ENCODE measurements at places on chromosomes 12 and 14.

GRCh38 chr14:66238969-66239368, 247.2 kb upstream of the CCDC196 start:
- H3K36me3 ChIP-seq = no peaks in the 10 kb centered on the region
- H3K4me3 ChIP-seq = no peak overlapping the region
- no peaks in the 10 kb centered on the region for H3K27me3 ChIP-seq
- peaks cover 5% of the 10 kb centered on the region for H3K4me1 ChIP-seq
- DNase-seq = no peak

DNA sequence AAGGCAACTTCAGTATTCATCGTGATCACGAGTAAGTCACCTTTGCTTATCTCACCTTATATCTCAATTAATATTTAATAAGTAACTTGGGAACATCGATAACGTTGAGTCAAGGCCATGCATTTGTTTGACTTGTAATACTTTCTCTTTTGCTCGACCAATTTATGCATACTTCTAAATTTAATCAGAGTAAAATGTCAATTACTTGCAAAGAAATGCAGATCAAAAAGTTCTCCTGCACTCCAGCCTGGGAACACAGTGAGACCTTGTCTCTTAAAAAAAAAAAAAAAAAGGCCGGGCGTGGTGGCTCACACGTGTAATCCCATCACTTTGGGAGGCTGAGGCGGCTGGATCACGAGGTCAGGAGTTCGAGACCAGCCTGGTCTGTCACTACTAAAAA, 11.8 kb upstream of the HIP1R start:
- H3K36me3 ChIP-seq = no peaks in the 10 kb centered on the region
- H3K4me1 ChIP-seq = peaks cover 8% of the 10 kb centered on the region
- H3K27ac ChIP-seq = no peak overlapping the region
- no peaks in the 10 kb centered on the region for H3K27me3 ChIP-seq

DNA sequence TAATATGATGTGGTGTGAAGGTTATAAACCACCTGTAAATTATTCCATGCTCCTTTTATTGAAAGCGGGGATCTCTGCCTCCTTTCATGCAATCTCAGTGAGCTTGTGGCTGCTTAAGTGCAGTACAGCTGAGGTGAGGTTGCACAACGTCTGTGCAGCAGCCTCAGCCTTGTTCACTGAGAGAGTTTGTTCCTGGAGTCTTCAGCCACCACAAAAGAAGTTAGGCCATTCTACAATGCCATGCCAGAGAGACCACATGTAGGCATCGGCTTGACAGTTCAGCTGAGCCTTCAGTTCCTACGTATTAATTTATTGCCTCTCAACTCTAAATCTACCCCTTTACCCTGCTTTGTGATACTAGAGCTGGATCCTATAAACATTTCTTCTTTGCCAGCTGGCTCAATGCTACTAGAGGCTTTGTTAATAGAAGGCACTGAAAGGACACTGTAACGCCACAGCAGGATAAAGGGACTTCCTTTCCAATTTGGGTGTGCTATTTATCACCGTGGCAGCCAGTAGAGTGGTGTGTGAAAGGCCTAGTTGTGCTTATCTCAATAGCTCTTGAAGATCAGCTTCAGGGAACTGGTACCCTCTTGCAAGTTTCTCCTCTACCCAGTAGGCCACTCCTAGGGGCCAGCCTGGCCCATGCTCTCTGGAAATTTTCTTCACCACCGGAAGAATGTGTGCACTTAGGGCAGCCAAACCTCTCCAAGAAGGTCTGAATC, 337.7 kb downstream of the IPO8 start:
- peak; percentile 50 for DNase-seq
- H3K27me3 ChIP-seq = no peaks in the 10 kb centered on the region
- no peak overlapping the region for H3K4me3 ChIP-seq
- H3K4me1 ChIP-seq = no peaks in the 10 kb centered on the region

DNA sequence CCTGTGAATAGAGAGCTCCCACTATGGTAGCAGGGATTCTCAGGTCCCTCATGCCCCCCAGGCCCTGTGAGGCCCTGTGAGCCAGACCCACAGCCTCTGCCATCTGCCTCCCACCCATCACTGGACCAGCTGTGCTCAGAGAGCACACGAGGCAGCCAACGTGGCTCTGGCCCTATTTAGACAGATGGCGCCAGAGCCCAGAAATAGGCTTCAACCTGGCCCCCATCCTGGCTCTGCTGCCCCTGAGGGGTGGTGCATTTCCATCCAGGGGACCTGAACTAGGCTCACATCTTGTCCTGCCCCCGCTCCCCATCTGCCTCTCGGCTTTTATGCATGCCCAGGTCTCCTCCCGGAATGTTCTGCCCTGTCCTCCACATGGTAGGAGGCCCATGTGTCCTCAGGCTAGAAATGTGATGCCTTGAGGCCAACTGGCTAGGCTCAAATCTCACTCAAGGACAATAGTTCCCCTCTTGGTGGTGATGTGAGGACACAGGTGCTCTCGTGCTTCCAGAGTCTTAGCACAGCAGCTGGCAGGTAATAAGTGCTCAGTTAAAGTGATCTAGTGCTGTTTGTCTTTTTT, 18.9 kb downstream of the TMEM63C start:
- H3K27ac ChIP-seq = no peak overlapping the region
- DNase-seq = no peak
- H3K36me3 ChIP-seq = peaks cover 41% of the 10 kb centered on the region
- no peaks in the 10 kb centered on the region for H3K27me3 ChIP-seq
- H3K4me3 ChIP-seq = no peak overlapping the region
- peaks cover 31% of the 10 kb centered on the region for H3K4me1 ChIP-seq

DNA sequence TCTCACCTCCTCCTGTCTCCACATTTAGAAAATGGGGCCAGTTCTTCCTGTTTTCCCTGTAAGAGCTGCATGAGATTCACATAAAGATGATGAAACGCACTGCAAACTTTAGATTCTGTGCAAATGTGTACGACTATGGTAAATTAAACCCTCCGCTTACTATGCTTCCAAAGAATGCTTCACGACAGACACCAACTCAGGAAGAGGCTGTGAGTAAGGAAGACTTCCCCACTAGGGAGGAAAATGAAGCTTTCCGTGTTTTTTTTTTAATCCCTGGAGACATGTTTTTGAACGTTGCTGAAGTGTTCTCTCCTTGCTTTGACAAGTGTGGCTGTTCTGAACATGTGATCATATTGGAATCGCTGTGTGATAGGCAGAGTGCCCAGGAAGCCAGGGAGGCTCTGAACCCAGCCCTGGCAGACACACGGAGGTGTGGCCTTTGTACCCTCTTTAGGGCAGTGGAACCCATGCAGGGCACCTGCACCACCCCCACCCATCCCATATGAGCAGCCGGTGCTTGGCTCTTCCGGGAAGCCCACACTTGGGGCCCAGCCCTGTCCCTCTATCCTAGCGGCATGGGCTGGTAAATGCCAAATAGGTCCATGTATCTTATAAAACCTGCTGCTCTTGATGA, 7.5 kb upstream of the SYNE3 start:
- no peak overlapping the region for H3K27ac ChIP-seq
- H3K27me3 ChIP-seq = no peaks in the 10 kb centered on the region
- no peaks in the 10 kb centered on the region for H3K36me3 ChIP-seq
- peak; percentile 15 for DNase-seq
- H3K4me1 ChIP-seq = peaks cover 9% of the 10 kb centered on the region
- no peak overlapping the region for H3K4me3 ChIP-seq

GRCh38 chr12:87847147-87847546, 182.1 kb downstream of the C12orf50 start:
- no peak overlapping the region for H3K27ac ChIP-seq
- H3K4me1 ChIP-seq = no peaks in the 10 kb centered on the region
- DNase-seq = no peak
- H3K27me3 ChIP-seq = no peaks in the 10 kb centered on the region
- no peaks in the 10 kb centered on the region for H3K36me3 ChIP-seq

DNA sequence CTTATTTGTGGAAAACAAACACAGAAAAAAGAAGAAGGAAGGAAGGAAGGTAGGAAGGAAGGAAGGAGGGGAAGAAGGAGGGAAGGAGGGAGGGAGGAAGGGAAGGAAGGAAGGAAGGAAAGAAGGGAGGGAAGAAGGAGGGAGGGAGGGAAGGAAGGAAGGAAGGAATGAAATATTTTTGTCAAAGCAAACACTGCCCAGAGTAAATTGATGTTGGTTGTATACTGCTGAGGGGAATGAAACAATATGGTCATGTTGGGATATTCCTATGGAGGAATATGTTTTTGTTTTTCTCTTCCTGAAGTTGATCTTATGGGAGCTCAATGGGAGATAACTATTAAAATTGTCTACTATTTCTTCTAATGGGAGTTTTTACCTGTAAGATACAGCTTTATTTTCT, 717.5 kb upstream of the LRFN5 start:
- H3K36me3 ChIP-seq = no peaks in the 10 kb centered on the region
- H3K27ac ChIP-seq = no peak overlapping the region
- H3K4me1 ChIP-seq = no peaks in the 10 kb centered on the region
- H3K4me3 ChIP-seq = no peak overlapping the region
- H3K27me3 ChIP-seq = no peaks in the 10 kb centered on the region

GRCh38 chr14:90720832-90721231, 95.4 kb downstream of the TTC7B start:
- no peaks in the 10 kb centered on the region for H3K27me3 ChIP-seq

DNA sequence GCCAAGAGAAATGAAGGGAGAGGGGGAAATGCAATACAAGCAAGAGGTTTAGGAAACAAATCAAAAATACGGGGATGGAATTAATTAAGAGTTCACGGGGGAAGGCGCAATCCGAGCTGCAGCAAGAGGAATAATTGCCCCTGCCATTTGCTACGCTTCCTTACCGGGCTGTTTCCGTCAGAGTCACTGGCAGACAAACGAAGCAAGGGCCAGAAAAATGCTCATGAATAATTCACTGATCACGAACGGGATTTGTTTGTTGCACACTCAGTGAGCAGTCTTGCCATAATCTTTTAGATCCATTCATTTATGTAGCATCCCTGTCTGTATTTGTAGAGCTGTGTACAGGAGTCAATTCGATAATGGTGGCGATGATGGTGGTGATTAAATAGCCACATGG, 39.0 kb downstream of the PLXNC1 start:
- peaks cover 32% of the 10 kb centered on the region for H3K4me1 ChIP-seq
- H3K27me3 ChIP-seq = no peaks in the 10 kb centered on the region
- peak overlapping the region; percentile 43 for H3K4me3 ChIP-seq
- peak overlapping the region; percentile 78 for H3K27ac ChIP-seq
- peaks cover under 1% of the 10 kb centered on the region for H3K36me3 ChIP-seq
- DNase-seq = no peak

- H3K4me1 ChIP-seq = peaks cover 47% of the 10 kb centered on the region
- no peaks in the 10 kb centered on the region for H3K27me3 ChIP-seq
- H3K4me3 ChIP-seq = no peak overlapping the region
- DNase-seq = no peak
- H3K36me3 ChIP-seq = peaks cover 54% of the 10 kb centered on the region
- H3K27ac ChIP-seq = no peak overlapping the region
Measured at GRCh38 chr12:6921996-6922946, 5.5 kb upstream of the ATN1 start.

DNA sequence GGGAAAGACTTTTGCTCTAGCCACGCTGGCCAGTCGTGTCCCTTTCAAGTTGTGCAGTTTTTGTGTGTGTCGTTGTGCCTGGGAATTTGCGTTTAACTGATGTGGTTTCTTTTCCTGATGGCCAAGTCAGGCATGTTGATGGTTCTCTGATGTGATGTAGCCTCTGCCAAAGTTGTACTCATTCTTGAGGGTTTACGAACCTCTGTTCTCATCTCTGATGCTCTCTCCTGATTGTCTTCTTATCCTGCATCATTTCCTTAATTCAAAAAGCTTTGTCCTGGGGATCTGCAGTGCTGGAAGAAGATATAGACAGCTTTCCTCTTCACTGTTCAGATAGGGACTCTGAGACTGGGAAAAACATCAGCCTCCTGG, 25.4 kb downstream of the CD9 start:
- peaks cover 84% of the 10 kb centered on the region for H3K4me1 ChIP-seq
- peaks cover 6% of the 10 kb centered on the region for H3K36me3 ChIP-seq
- no peak overlapping the region for H3K4me3 ChIP-seq
- H3K27ac ChIP-seq = peak overlapping the region; percentile 86
- no peaks in the 10 kb centered on the region for H3K27me3 ChIP-seq

DNA sequence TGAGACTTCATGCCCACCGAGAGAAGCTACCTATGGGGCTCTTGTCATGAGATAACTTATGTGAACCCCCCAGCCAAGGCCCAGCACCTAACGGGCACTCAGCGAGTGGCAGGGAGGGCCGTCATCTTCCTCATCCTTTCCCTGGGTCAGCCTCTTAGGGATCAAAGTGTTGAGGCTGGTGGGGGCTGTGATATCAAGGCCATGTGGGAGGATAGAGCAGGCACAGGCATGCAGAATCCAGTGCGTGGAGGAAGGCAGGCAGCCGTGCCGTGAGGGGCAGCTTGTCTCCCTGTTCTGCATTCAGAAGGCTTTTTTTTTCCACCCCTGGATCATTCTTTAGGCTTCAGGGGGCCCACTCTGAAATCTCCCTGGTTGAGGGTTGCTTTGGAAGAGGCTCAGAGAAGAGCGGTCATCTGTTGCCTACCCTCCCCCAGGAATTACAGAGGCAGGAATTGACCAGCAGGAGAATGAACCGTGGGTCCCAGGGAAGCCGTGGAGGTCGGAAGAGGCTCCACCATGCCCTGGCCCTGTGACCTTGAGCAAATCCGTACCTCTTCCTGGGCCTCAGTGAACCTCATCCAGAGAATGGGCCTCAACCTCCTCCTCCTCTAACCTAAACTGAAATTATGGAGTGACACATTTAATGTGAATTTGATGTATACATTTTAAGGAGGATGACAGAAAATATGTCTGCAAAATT, 62.8 kb downstream of the BEGAIN start:
- no peak for DNase-seq
- H3K4me1 ChIP-seq = peaks cover 19% of the 10 kb centered on the region
- no peaks in the 10 kb centered on the region for H3K27me3 ChIP-seq
- no peak overlapping the region for H3K27ac ChIP-seq
- H3K4me3 ChIP-seq = no peak overlapping the region

- no peak overlapping the region for H3K4me3 ChIP-seq
- DNase-seq = no peak
- no peaks in the 10 kb centered on the region for H3K27me3 ChIP-seq
Measured at GRCh38 chr12:40775661-40776060, 83.4 kb downstream of the CNTN1 start.

GRCh38 chr12:95083938-95084337, 10.5 kb upstream of the NR2C1 start:
- DNase-seq = peak; percentile 85
- H3K27me3 ChIP-seq = no peaks in the 10 kb centered on the region
- no peaks in the 10 kb centered on the region for H3K4me1 ChIP-seq

DNA sequence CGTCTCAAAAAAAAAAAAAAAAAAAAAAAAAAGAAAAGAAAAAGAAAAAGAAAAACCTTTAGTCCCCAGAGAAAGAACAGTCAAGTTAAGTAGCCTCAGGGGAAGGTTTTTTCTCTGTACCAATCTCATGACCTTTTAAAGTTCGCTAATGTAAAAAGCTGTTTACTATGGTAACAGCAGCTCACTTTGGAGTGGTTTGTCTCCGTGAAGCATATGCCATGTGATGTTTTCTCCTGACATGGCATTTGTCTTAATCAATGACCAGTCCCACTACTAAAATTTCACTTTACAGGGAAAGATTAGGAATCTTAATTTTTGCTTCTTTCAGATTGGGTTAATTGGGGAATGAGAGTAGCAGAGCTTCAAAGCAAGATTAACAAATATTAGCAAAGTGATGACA, 4.3 kb downstream of the RNF212B start:
- H3K27ac ChIP-seq = no peak overlapping the region
- no peaks in the 10 kb centered on the region for H3K27me3 ChIP-seq
- no peak overlapping the region for H3K4me3 ChIP-seq
